ENCODE measurements at places on chromosomes 5 and 9.

DNA sequence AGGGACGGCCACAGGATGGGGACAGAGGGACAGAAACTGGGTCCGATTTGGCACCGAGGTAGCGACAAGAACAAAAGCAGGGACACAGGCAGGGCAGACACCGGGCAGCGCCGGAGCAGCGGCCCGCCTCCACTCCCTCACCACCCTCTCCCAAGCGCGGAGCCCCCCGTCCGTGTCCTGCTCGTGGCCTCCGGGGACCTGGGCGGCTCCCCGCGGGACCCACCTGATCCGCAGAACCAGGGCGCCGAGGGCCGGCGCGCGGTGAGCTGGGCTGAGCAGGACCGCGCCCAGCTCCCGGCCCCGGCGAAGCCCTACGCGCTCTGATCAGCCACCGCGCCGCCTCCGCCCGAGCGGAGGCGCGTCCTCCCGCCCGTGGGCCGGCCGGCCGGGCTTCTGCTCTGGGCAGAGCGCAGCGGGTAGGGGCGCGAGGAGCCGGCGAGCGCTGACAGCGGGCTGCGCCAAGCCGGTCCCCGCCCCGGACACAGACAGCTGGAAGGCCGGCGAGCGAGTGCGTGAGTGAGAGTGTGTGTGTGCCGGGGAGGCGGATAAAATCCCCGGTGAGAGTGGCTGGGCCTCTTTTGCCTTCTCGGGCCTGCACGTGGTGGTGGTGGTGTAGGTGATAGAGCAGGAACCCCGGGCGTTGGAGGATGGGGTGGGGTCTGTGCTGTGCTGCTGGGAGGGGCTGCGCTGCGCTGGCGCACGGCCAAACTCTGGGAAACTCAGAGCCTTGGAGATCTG, at the start of gene GGTA1:
Gene GGTA1, minus strand, starts transcription at position 418 of the 738 bp plus-strand sequence. CDS start 31,922 bp downstream, outside the sequence.
- DNase-seq: no peak

- DNase-seq: no peak
Measured at GRCh38 chr9:74498621-74499095, 1.5 kb downstream of the RORB start.

GRCh38 chr9:109604781-109605180, 106.7 kb upstream of the PTPN3 start:
- peak; percentile 11 for DNase-seq

DNA sequence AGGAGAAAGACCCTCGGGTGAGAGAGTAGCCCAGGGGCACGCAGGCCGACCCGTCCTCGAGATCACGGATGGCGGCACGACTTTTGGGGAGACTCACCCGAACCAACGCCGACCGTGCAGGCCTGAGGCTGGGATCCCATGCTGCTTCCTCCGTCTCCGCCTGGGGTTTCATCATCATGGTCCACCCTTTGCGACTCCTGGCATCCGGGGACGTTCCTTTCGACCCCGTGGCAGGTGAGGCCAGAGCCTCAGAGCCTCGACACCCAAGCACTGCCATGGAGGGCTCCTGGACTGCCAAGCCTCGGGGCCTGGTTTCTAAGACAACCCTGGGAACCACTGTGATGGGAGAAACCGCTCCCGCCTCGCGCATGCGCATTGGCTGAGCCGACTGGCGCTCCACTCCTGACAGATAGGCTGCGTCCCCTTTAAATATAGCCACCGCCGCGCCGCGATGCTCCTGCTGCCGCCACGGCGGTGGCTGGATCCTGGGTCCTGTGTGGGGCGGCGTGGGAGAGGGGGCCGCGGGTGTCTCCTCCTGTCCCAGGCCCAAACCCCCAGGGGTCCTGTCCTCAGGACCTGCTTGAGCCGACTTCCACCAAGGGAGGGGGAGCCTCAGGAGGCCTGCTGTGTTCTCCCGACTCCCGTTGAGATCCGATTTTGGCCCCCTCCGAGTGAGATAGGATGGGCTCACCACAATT, 481.6 kb downstream of the SPATA31A7 start:
- DNase-seq: no peak

DNA sequence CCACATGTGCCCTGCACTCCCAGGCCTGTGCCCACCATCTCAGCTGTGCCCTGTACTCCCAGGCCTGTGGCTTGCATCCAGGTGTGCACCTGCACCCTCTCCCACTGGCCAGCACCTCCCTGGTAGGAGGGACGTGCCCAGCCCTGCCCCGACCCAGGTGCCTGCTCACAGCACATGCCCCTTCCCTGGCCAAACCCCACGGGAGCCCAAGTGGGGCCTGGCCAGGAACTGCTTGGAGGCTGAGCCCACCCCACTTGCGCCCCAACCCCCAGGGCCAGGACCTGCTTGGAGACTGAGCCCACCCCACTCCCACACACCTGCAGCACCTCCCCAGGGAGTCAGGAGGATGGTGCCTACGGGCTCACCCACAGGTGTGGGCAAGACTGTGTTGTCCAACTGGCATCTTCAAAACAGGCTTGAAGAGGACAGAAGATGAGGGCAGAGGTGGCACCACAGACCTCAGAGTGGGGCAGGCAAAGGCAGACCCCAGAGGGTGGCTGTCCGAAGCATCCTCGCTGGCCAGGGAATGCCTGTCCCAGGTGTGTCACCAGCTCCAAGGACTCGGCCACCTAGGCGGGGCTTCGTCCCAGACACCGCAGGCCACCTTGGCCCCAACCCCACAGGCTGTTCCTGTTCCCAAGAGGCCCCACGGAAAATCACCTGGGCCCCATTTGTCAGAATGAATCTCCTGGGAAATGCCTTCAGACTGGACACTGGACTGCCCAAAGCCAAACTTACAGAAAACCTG, 10.8 kb downstream of the ZDHHC11B start:
- no peak for DNase-seq

- DNase-seq: no peak
Measured at GRCh38 chr5:24351285-24351684, 293.5 kb downstream of the CDH10 start.

DNA sequence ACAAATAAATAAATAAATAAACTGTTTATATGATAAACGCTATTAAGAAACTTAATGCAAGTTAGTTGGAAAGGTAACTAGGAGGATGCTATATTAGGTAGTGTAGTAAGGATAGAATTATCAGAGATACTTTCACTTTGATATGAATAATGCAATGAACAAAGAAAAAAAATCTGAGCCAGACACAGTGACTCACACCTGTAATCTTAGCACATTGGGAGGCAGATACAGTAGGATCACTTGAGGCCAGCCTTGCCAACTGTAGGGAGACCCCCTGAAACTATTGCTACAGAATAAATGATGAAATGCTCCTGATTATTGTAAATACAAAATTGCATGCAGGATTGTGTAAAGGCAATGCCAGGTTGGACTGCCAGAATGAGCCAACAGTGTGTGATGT, 109.2 kb downstream of the ANXA2R start:
- no peak for DNase-seq

- DNase-seq: no peak
Measured at GRCh38 chr5:108386345-108387061, 4.6 kb upstream of the FBXL17 start.

DNA sequence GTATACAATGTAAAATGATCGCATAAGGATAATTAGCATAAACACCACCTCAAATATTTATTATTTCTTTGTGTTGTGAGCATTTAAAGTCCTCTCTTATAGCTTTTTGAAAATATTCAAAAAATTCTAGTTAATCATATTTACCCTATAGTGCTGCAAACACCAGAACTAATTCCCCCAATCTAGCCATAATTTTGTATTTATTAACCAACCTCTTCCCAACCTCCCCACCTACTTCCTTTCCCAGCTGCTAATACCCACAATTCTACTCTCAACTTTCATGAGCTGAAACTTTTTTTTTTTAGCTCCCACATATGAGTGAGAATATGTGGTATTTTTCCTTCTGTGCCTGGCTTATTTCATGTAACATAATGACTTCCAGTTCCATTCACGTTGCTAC, 317.8 kb upstream of the ATP10B start:
- no peak for DNase-seq

DNA sequence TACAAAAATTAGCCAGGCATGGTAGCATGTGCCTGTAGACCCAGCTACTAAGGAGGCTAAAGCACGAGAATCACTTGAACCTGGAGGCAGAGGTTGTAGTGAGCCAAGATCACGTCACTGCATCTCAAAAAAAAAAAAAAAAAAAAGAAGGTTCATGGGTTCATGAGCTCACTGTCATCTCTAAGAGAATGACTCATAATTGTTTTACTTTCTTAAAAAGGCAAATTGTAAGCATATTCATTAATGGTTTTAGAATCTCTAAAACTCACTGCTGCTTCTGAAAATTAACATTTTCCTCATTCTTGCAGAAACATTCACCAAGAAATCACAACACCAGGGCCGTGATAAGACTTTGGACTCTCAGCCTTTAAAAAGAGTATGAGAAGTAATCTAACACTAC, 103.6 kb downstream of the GNA14 start:
- DNase-seq: no peak

GRCh38 chr5:24353611-24354010, 291.2 kb downstream of the CDH10 start:
- DNase-seq: no peak

DNA sequence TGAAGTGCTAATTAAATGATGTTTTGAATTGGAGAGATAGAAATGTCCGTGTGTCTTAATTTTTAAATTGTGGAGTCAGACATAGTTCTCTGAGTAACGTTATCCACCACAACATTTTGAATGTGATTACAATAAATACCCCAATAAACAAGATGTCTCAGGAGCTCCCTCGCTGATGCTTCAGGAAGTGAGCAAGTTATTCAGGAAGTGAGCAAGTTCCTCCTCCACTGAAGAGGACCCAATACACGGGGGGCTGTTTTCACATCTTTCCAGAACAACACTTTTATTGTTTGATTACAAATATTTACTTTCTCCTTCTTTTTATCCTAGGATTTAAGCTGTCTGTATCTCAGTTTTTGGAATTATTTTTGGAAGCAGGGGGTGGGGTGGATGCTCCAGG, 363.8 kb downstream of the LRRC70 start:
- no peak for DNase-seq

DNA sequence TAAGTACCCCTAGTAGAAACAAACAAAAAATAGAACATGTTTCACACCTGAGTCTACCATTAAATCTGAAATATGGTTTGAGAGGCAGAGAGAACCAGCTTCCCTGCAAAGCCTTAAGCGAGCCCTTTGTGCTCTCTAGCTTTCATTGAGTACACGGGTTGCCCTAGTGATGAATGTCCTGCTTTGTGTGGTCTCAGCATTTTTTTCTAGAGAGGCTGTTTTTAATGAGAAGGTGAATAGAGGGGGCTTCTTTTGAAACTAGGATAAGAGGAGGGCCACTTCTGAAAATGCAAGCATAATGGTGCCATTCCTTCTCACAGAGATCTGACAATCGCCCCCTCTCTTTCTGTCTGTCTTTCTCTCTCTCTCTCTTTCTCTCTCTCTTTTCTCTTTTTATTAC, 131.3 kb downstream of the MACIR start:
- no peak for DNase-seq

GRCh38 chr9:114249424-114250234, 73.3 kb upstream of the ORM1 start:
- DNase-seq: no peak

- DNase-seq: no peak
Measured at GRCh38 chr5:32933692-32934091, 222.6 kb downstream of the NPR3 start.

GRCh38 chr5:27290172-27290571, 251.8 kb upstream of the CDH9 start:
- no peak for DNase-seq

- no peak for DNase-seq
Measured at GRCh38 chr5:80143491-80143890, 108.3 kb downstream of the THBS4 start.
